ENCODE measurements at places on chromosomes 5 and 9. TPM values are rescaled to one million over a fixed set of nuclear protein-coding genes. Genes with fewer than 3 reads are reported as not detected.

F12 gene
- 2.1 TPM for total RNA-seq

PLPP7 gene
- total RNA-seq, result 0.60 TPM

STRBP gene
- total RNA-seq, result 67.1 TPM

NOXA1 gene
- 19.9 TPM for total RNA-seq

IL33 gene
- 4.7 TPM for total RNA-seq

PPP2R2B gene
- total RNA-seq, result 19.7 TPM

ABO gene
- 2.0 TPM for total RNA-seq

GRCh38 chr9:80085668-80086067, 513.9 kb downstream of the TLE4 start:
- no peak for DNase-seq
- no peak overlapping the region for H3K4me3 ChIP-seq
- no peak overlapping the region for H3K27ac ChIP-seq
- H3K4me1 ChIP-seq, result no peaks in the 10 kb centered on the region

GRCh38 chr5:66727630-66728029, 131.4 kb downstream of the MAST4 start:
- H3K4me1 ChIP-seq, result no peaks in the 10 kb centered on the region
- H3K27me3 ChIP-seq, result peaks cover 29% of the 10 kb centered on the region
- no peak overlapping the region for H3K27ac ChIP-seq
- DNase-seq, result no peak

DNA sequence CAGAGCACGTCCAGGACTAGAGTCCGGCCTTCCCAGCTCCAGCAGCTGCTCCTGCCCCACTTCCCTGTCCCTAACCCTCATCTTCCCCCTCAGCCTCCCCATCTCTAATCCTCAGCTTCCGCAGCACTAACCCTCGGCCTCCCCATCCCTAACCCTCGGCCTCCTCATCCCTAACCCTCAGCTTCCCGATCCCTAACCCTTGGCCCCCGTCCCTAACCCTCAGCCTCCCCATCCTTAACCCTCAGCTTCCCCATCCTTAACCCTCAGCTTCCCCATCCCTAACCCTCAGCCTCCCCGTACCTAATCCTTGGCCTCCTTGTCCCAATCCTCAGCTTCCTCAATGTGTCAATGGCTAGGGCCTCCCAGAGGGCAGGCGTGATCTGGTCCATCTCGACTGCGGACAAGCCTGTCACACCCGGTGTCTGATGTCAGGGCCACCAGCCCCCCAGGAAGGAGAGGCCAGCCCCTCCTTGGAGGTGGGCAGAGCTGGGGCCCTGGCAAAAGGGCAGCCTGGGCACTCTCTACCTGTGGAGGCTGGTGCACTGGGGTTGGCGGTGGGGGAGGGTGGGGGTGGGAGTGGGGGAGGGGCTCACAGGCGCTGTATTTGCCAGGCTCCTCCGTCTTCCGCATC, 1.4 kb downstream of the OBP2B start:
- no peak for DNase-seq
- peaks cover 21% of the 10 kb centered on the region for H3K27me3 ChIP-seq
- H3K27ac ChIP-seq, result no peak overlapping the region
- no peaks in the 10 kb centered on the region for H3K4me1 ChIP-seq

DNA sequence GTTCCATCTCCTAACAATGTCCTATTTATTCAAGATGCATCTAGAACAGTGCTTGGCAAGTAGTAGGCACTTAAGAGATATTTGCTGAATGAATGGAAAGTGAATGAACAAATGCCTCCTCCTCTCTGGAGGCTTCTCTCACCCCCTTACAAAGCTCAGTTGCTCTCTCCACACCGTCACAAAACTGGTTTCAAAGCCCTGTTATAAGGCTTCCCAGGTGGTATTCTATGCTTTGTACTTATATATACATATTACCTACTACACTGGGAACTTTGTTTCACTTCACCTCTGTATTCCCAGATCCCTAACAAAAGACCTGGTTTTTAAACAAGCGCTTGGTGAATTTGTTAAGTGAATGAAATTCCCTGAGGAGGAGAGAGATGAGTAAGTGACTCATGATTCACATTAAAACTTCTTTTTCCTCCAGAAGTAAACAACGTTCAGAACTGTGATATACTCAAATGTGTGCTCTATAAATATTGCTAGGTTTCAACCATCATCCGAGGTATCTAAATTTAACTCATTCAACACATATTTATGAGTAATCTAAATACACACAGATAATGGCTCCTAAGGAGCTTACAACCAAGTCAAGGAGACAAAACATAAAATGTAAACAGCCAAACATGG, 36.0 kb downstream of the DENND1A start:
- no peak for DNase-seq
- no peaks in the 10 kb centered on the region for H3K27me3 ChIP-seq
- H3K36me3 ChIP-seq, result peaks cover 4% of the 10 kb centered on the region
- H3K27ac ChIP-seq, result no peak overlapping the region
- H3K4me3 ChIP-seq, result no peak overlapping the region

DNA sequence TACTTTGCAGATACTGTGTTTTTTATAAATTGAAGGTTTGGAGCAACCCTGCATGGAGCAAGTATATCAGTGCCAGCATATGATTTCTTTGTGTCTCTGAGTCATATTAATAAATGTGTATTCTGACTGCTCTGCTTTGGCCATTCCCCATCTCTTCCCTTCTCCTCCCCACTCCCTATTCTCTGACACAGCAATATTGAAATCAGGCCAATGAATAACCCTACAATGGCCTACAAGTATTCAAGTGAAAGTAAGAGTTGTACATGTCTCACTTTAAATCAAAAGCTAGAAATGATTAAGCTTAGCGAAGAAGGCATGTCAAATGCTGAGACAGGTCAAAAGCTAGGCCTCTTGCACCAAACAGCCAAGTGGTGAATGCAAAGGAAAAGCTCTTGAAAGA, 82.2 kb upstream of the TLX3 start:
- H3K4me1 ChIP-seq, result no peaks in the 10 kb centered on the region
- peaks cover 8% of the 10 kb centered on the region for H3K36me3 ChIP-seq
- no peak overlapping the region for H3K4me3 ChIP-seq
- no peak for DNase-seq
- no peaks in the 10 kb centered on the region for H3K27me3 ChIP-seq

- no peaks in the 10 kb centered on the region for H3K36me3 ChIP-seq
- DNase-seq, result no peak
- peaks cover 15% of the 10 kb centered on the region for H3K27me3 ChIP-seq
- H3K4me3 ChIP-seq, result no peak overlapping the region
- H3K4me1 ChIP-seq, result peaks cover 3% of the 10 kb centered on the region
Observed at GRCh38 chr5:172527559-172527958, 73.2 kb upstream of the SH3PXD2B start.

DNA sequence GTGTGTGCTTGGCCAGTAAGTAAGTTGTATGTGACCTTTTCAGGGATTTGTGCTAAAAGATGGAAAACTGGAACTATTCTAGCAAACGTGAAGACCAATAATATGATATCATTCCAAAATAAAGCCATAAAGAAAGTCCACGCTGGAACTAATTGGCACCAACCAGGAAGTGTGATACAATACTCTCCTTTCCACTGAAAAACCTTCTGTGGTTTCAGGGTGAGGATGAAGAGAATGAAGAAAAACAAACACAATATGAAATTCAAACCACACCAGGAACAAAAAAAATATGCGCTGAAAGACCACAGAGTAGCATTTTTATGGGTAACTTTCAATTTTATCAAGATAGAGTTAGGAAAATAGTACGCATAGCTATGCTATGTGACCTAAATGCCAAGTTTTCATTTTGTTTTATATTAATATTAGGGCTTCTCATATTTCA, 105.8 kb downstream of the EFNA5 start:
- peaks cover 57% of the 10 kb centered on the region for H3K4me1 ChIP-seq
- no peak for DNase-seq
- H3K27ac ChIP-seq, result peak overlapping the region; percentile 30
- H3K4me3 ChIP-seq, result no peak overlapping the region
- peaks cover 2% of the 10 kb centered on the region for H3K36me3 ChIP-seq

GRCh38 chr9:133894377-133895321, 97.5 kb downstream of the VAV2 start:
- no peak for DNase-seq
- H3K36me3 ChIP-seq, result peaks cover 9% of the 10 kb centered on the region
- H3K27me3 ChIP-seq, result no peaks in the 10 kb centered on the region
- peak overlapping the region; percentile 78 for H3K27ac ChIP-seq

- H3K27ac ChIP-seq, result no peak overlapping the region
- peak overlapping the region; percentile 26 for H3K4me3 ChIP-seq
- peaks cover 10% of the 10 kb centered on the region for H3K4me1 ChIP-seq
- H3K36me3 ChIP-seq, result peaks cover 2% of the 10 kb centered on the region
Observed at GRCh38 chr9:36987891-36988290, 46.2 kb downstream of the PAX5 start.

GRCh38 chr5:53929570-53929969, 369.1 kb downstream of the NDUFS4 start:
- peaks cover 60% of the 10 kb centered on the region for H3K4me1 ChIP-seq
- no peaks in the 10 kb centered on the region for H3K36me3 ChIP-seq
- no peak for DNase-seq
- H3K27me3 ChIP-seq, result no peaks in the 10 kb centered on the region

- H3K4me1 ChIP-seq, result peaks cover 44% of the 10 kb centered on the region
- no peaks in the 10 kb centered on the region for H3K36me3 ChIP-seq
- H3K27me3 ChIP-seq, result no peaks in the 10 kb centered on the region
Observed at GRCh38 chr5:174412374-174412773, 312.0 kb upstream of the MSX2 start.

GRCh38 chr5:96942078-96942477, 6.2 kb downstream of the LNPEP start:
- peaks cover 4% of the 10 kb centered on the region for H3K36me3 ChIP-seq
- H3K4me1 ChIP-seq, result peaks cover 27% of the 10 kb centered on the region
- DNase-seq, result no peak

GRCh38 chr5:55994998-55995914, 493 bp upstream of the IL6ST start:
- H3K36me3 ChIP-seq, result peaks cover 4% of the 10 kb centered on the region
- H3K27me3 ChIP-seq, result no peaks in the 10 kb centered on the region
- peak overlapping the region; percentile 98 for H3K27ac ChIP-seq
- H3K4me3 ChIP-seq, result peak overlapping the region; percentile 90
- peaks cover 57% of the 10 kb centered on the region for H3K4me1 ChIP-seq

DNA sequence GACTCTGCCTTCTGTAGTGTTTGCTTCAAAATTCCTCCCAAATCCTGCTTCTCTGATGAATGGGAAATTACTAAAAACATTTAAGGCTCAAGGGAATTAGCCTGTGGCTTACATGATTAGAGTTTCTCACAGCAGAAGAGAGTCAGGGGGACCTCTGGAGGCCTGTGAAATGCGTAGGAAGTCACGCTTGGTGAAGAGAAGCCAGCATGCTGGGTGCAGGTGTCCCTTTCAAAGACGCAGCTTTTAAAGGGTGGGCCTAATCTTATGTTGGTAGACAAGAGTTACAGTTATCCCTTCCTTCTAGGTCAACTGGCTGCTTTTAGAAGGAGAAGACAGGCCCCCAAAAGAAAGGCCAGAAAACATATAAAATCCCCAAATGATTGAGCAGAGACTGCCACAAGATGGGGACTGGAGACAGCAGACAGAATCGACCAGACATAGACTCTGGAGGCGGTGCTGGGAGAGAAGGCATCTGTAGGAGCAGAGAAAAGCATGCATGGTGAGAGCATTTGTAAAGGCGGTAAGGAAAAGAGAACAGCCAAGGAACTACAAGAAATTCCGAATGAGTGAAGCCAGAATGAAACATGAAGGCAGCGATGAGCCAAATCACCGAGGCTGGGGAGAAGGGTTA, 42.3 kb downstream of the B4GALT1 start:
- no peak for DNase-seq
- peak overlapping the region; percentile 14 for H3K27ac ChIP-seq
- H3K36me3 ChIP-seq, result peaks cover 29% of the 10 kb centered on the region

GRCh38 chr5:103624035-103624480, 61.5 kb upstream of the NUDT12 start:
- H3K36me3 ChIP-seq, result no peaks in the 10 kb centered on the region
- H3K4me1 ChIP-seq, result no peaks in the 10 kb centered on the region
- no peak for DNase-seq
- H3K4me3 ChIP-seq, result no peak overlapping the region

DNA sequence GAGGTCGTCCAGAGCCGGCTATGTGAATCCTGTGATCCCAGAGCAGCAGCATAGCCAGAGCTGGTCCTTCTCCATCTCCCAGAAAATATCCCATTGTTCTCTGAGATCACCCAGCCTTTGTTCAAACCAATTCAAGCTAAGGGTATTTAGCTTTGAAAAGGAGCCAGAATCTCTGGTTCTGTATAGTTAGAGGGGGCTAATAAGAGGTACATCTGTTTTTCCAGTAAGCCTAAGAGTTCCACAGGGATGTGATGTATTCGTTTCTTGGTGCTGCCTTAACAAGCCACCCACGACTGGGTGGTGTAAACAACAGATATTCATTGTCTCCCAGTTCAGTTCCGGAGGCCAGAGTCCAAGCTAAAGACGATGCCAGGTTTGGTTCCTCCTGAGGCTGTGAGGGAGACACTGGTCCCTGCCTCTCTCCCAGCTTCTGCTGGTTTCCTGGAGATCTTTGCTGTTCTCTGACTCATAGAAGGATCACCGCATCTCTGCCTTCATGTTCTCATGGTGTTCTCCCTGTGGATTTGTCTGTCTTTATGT, 344.8 kb downstream of the MTRR start:
- no peak overlapping the region for H3K27ac ChIP-seq
- no peak for DNase-seq
- peaks cover 4% of the 10 kb centered on the region for H3K27me3 ChIP-seq
- H3K4me3 ChIP-seq, result no peak overlapping the region
- H3K36me3 ChIP-seq, result no peaks in the 10 kb centered on the region

DNA sequence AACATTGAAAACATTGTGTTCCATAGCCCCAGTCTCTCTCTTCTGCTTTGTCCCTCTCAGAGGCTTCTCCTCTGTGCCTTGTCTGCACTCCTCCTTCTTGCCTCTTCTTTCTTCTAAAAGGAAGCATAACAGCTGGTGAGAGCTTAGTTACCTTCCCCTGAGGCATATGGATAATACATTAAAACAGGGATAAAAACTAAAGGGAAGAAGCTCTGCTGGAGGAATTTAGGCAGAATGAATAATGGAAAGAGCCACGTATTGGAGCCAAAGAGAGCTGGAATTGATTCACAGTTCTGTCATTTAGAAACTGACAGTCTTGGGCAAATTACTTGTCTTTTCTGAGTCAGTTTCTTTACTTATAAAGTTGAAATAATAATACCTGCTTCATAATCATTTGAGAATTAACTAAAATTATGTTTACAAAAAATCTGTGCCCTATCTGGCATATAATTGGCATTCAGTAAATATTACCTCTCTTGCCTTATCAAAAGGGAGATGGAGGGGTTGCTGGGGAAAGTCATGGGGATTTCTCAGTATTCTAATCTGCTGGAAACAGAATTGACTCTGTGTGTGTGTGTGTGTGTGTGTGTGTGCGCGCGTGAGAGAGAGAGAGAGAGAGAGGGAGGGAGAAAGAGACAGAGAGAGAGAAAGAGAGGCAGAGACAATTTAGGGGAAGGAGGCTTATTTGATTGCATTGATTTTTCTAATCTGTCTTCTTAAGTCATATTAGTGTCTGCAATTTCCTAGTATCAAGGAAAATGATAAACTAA, 20.2 kb downstream of the ZNF474 start:
- DNase-seq, result no peak
- no peaks in the 10 kb centered on the region for H3K36me3 ChIP-seq
- H3K4me3 ChIP-seq, result no peak overlapping the region
- H3K27me3 ChIP-seq, result no peaks in the 10 kb centered on the region
- peaks cover 18% of the 10 kb centered on the region for H3K4me1 ChIP-seq

All from mesothelial cell of epicardium (in vitro differentiated cells).